Renal cortex interstitium (tissue), 15 donors: ENCODE measurements at places on chromosomes 12 and 14.

- no peak for DNase-seq
Observed at GRCh38 chr12:27003421-27004381, 10.5 kb downstream of the TM7SF3 start.

- no peak for DNase-seq
Observed at GRCh38 chr12:109475993-109476806, 900 bp downstream of the KCTD10 start.

DNA sequence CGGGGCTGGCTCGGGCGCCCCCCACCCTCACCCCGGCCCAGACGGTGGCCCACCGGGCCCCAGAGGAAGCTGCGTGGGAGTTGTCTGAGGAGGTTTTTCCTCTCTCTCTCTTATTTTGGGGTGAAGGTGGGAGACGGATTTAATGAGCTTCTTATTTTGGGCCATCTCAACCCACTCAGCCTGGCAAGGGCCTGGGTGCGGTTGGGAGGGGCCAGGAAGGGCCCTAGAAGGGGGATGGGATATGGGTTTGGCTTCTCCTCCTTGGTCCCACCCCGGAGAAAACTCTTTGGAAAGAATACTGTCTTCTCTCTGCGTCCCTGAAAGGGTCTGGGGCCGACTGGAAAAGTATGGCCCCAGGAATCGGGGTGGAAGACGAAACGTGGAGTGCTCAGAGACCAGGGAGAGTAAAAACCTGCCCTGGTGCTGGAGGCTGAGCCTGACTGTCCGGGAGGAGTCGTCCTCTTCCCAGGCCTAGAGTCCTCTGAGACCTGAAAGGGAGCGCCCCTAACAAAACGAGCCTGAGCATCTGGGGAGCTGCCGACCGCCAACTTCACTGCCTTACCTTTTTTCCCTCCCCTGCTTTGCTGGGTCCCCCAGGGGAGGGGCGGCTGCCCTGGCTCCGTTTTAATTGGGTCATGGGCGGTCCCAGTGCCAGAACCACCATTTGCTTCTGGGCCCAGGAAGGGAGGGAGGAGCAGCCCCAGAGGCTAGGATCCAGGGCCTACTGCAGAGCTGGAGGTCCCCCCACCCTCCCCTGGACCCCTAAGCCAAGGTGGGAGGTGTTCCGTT is 1.6 kb downstream of the MMP14 start:
- no peak for DNase-seq

DNA sequence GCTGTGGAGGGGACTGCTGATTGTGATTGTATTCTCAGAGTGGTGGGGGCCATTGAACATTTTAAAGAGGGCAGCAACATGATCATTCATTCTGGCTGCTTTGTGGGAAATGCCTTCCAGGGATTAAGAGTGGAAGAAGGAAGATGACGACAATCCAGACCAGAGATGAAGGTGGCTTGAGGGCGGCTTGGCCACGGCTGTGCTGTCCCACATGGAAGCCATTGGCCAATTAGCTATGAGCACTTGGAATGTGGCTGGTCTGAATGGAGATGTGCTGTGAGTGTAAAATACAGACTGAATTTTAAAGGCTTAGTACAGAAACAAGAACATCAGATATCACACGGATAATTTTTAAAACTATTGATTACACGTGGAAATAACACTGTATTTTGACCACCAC is 19.2 kb upstream of the SLC10A1 start:
- DNase-seq: no peak

GRCh38 chr12:49305762-49306510 is 11.0 kb downstream of the PRPH start:
- no peak for DNase-seq

- no peak for DNase-seq
Observed at GRCh38 chr14:66360366-66360926, 125.7 kb upstream of the CCDC196 start.

DNA sequence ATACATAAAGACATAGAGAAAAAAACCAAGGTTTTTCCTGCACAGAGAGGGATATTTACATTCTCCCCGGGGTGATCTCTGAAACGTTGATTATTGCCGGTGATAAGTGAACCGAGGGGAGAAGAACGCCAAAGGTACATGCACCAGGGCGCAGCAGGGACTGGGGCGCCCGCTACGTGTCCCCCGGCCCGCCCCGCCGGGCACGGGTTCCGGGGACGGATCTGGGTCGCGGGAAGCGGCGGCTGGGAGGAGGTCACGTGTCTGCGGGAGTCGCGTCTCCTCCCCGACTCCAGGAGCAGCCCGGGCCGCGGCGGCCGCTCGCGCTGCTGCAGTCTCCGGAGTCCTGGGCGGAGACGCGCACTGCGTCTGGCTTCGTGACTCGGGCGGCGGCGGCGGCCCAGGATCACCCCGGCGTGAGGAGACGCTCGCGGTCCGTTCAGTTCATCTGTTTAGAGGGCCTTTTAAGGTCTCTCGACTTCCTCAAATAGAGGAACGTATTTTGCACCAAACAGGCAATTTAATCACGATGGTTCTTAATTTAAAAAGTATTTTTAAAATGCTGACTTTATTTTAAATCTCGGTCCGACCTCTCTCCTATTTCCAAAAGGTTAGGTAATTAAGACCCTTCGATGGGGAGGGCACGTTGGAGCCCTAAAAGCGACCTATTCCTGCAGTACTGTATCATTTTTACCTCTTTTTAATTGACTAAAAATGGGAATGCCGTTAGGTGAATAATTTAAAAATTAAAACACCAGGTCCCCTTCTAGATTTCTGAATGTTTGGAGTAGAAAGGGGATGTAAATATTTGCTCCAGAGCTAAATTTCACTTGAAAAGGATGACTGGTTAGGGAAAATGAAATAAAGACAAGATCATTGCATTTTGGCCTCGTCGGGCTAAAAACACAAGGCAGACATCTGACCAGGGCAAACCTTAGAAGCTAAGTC is 1.8 kb upstream of the BHLHE41 start:
- no peak for DNase-seq

- DNase-seq: no peak
Observed at GRCh38 chr14:64191756-64192155, 102.4 kb downstream of the ESR2 start.

- DNase-seq: peak; percentile 1
Observed at GRCh38 chr12:95942101-95942523, 302 bp downstream of the CCDC38 start.

- DNase-seq: no peak
Observed at GRCh38 chr12:104064842-104065427, 604 bp downstream of the HCFC2 start.

DNA sequence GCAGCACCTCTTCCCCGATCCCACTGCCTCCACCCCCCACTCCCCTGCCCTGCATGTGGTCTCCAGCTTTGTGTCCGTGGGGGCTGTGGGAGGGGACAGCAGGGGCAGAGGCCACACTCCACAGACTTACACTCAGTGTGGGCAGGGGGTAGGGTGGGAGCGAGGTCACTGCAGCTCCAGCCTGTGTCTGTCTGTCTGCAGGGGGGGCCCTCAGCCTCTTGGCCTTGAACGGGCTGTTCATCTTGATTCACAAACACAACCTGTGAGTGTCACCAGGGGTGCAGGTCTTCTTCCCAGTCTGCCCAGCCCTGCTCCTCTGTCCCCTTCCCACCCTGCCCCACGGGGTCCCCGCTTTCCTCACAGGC is 6.5 kb downstream of the NOC4L start:
- no peak for DNase-seq

DNA sequence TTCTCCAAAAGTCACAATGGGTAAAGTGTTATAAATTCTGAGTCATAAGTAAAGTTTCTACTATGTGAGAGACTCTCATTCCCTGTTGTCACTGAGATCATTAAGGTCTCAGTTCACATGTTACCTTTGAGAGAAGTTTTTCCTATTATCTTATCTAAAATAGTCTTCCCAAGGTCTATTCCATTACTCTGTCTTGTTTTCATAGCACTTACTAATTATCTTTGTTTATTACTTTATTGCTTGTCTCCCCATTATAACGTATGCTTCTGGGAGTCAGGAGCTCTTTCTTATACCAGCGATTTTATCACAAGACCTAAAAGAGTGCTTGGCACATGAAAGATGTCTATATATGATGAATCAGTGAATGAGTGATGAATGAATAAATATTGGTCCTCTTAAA is 1001.9 kb downstream of the DIO2 start:
- no peak for DNase-seq

- DNase-seq: no peak
Observed at GRCh38 chr14:40682131-40682913, 924.4 kb upstream of the LRFN5 start.

DNA sequence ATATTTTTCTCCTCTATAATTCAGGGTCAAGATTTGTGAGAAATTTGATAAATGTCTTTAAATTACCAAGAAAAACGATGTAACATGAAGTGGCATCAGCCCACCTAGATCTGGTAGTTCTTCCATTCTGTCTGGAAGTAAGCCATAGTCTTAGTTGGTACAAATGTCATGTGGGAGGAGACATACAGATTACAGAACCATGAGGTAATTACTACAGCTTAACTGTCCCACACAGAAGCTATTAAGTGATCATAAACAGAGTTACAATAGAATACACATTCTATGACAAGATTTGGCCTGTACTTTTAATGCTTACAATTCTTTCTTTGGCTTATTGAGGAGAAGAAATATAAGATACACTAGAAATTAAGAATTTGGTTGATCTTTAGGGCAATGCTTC is 13.7 kb upstream of the SIX1 start:
- DNase-seq: no peak

DNA sequence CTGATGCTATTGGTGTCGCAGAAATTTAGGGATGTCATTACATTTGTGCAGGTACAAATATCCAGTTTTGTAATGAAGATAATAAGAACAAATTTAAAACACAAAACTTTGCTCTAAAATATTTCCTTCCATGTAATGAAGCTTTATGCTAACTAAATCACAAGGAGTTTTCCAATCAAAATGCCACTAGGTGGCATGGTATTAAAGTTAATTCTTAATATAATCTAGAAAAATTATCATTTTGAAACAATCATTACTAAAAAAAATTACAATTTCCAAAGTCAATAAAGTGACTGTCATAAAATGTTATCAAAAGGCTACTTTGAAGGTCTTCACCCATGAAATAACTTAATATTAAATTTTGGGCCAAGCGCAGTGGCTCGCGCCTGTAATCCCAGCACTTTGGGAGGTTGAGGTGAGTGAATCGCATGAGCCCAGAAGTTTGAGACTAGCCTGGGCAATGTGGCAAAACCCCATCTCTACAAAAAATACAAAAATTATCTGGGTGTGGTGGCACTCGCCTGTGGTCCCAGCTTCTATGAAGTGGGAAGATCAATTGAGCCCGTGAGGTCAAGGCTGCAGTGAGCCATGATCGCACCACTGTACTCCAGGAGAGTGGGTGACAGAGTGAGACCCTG is 77.4 kb downstream of the KIF21A start:
- DNase-seq: no peak

- no peak for DNase-seq
Observed at GRCh38 chr12:100741084-100741711, 53.4 kb upstream of the ANO4 start.

- no peak for DNase-seq
Observed at GRCh38 chr12:10221846-10222245, 9.2 kb downstream of the GABARAPL1 start.

GRCh38 chr12:118102070-118102469 is 1.7 kb downstream of the VSIG10 start:
- DNase-seq: no peak

GRCh38 chr12:63777340-63777739 is 2.4 kb upstream of the RXYLT1 start:
- DNase-seq: no peak

DNA sequence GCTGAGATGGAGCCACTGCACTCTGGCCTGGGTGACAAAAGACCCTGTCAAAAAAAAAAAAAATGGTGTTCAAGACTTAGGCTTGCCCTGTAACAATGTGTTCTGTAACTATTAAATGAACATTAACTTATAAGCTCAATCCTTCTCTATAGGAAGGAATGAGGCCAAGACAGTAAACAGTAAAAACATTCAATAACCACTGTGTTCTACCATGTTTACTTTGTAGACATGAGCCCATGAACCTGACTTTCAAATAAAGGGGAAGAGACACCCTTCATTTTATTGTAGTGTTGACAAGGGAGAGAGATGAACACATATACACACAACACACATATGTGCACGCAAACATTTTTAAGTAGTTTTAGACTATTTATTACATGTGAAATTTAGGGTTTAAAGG is 20.1 kb upstream of the RASSF3 start:
- no peak for DNase-seq

DNA sequence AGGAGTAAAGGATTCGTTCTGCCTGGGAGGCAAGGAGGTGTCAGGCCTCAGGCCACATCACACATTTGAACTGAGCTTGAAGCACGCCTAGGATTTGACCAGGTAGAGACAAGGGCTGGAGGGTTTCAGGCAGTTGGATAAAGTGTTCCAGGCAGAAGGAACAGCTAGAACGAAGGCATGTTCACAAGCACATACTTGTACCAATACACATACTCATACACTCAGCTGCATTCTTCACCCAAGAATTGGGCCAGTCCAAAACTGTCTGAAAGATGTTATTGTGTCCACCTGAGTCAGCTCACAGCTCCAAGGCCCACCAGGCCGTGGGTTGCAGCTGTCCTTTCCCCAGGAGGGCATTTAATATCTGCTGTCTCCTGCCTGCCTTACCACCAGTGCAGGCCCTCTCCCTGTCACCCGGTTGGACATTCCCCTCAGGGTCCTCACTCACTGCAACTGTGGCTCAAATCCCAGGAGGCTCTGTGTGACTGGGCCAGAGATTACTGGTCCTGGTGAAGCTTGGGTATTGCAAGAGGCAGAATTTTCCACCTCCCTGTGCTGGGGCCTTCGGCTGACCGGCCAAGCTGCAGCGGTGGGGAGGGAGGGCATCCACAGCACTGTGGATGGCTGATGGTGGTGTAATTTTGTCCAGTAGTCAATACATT is 12.8 kb upstream of the AQP2 start:
- DNase-seq: no peak
